ENCODE measurements at places on chromosomes 16 and 17. TPM values are rescaled to one million over a fixed set of nuclear protein-coding genes. Genes with fewer than 3 reads are reported as not detected.

Gene KIF18B
- total RNA-seq = 0.08 TPM

Gene CD300A
- total RNA-seq = 5.6 TPM

Gene ZNF75A
- total RNA-seq = 22.1 TPM

Gene TMEM220
- 15.2 TPM for total RNA-seq
